Head of caudate nucleus (tissue), 42 donors: ENCODE measurements at places on chromosomes 13 and 19.

DNA sequence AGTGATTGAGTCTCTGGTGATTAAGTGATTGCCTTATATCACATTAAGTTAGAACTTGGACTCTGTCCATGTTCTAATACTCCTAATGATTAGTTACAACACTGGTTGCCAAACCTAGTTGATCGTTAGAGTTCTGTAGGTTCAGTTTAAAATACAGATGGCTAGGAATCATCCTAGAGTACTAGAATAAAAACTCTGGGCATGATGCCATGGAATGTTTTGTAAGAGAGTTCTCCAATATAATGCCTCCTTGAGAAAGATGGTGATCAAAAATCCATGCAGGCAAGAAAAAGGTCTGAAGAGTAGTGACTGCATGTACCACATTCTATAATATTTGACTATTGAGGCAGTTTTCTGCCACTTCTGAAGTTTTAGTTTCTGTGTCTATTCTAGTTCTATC lies 176.3 kb downstream of the GPC5 start:
- no peak for DNase-seq

DNA sequence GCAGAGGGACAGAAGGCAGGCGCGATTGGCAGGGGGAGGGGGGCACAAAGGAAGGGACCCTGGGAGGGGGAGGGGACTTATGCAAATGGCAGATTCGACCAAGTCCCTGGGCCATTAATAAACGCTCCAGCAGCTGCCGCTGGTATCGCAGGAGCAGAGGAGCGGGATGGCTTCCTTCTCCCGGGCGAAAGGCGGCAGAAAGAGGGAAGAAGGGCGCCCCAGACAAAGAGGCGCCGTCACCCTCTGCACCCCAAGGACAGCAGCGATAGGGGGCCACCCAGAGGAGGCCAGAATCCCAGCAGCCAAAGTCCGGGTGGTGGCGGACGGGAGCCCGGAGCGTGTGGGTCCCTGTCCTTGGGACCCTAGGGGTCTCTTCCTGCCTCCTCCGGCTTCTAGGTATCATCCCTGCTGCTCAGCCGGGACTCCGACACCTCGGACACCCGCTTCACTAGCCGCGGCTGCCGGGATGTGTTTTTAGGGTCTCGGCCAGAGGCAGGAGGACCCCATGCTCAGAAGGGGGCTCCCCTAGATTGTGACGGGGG lies 1.9 kb downstream of the PTPRS start:
- DNase-seq: peak; percentile 44

- peak; percentile 40 for DNase-seq
These were observed 486 bp downstream of the ZNF808 start for GRCh38 chr19:52527956-52528351.

DNA sequence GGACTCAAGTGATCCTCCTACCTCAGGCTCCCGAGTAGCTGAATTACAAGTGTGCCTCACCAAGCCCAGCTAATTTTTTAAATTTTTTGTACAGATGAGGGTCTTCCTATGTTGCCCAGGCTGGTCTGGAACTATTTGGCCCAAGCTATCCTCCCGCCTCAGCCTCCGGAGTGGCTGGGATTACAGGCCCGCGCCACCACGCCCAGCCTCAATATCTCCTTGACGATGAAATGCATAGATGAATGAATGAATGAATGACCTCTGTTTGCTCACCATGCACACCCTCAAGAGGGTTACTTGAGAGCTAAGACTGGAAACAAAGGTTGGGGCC lies 14.9 kb upstream of the AP1M2 start:
- DNase-seq: no peak

GRCh38 chr19:38952395-38953165 lies 21.8 kb downstream of the MRPS12 start:
- DNase-seq: peak; percentile 26

- no peak for DNase-seq
These were observed 58.3 kb downstream of the MBNL2 start for GRCh38 chr13:97280478-97280877.

DNA sequence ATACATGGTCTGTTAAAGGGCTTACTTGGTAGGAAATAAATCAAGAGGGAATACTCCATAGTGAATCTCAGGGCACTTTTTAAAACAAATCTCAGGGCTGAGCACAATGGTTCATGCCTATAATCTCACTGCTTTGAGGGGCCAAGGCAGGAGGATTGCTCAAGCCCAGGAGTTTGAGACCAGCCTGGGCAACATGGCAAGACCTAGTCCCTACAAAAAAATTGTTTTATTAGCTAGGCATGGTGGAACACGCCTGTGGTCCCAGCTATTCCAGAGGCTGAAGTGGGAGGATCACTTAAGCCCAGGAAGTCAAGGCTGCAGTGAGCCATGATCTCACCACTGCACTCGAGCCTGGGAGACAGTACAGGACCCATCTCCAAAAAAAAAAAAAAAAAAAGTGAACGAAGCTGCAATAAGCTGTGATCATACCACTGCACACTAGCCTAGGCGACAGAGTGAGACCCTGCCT lies 25.2 kb downstream of the ABCC4 start:
- no peak for DNase-seq

- peak; percentile 42 for DNase-seq
These were observed at the start of gene SIGLEC10 for GRCh38 chr19:51417107-51417809. Gene SIGLEC10, minus strand, starts transcription at chr19:51417642. Its CDS starts 61 bp downstream, at chr19:51417581.

GRCh38 chr19:13492128-13492527 lies 14.2 kb downstream of the CACNA1A start:
- no peak for DNase-seq

DNA sequence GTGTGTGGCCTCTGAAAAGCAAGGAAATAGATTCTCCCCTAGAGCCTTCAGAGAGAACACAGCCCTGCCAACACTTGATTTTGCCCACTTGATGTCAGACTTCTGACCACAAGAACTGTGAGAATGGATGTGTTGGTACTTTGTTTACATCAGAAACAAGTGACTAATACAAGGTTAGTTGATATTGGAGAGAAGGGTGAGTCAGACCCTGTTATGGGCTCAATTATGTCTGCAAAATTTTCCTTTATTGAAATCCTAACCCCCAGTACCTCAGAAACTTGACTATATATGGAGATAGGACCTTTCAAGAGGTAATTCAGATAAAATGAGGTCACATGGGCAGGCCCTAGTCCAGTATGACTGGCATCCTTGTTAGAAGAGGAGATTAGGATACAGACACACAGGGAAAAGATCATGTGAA lies 226.7 kb downstream of the RFC3 start:
- no peak for DNase-seq

GRCh38 chr13:40206241-40207000 lies 460.0 kb downstream of the FOXO1 start:
- DNase-seq: no peak

DNA sequence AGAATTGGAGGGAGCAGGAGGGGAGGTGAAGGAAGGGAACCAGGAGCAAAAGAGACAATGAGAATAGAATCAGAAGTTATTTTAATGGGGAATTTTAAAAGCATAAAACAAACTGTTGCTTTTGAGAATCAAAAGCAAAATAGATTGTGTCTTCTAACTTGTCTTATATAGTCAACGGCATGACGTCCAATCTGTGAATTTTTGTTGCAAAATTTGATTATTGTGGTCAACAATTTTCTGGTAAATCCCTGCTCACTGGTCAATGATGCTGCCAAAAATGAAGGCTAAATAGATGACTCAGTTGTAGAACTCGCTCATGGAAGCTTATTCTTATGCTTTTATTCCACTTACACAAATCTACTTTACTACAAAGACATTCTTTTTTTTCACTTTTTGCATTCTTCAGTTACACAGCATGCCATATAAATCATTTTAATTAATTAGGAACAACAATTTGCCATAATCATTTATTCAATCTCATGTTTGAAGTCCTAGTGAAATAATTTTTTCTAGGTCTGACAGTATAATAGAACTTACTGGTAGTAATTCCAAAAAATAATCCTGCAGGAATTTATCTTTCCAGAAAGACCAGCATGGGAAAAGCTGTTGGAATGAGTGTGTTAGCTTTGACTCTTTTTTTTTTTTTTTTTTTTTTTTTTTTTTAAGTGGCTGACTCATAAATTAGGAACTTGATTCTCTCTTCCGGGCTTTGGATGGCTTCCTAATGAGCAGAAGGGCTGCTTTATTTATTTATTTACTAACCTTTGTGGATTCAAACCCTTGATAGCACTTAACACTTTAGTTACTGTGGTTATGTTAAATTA lies 256.9 kb downstream of the SPRY2 start:
- DNase-seq: no peak

- DNase-seq: no peak
These were observed 51.4 kb upstream of the SLC15A1 start for GRCh38 chr13:98803921-98804320.

- peak; percentile 39 for DNase-seq
These were observed 4.5 kb upstream of the IL12RB1 start for GRCh38 chr19:18091217-18091608.

DNA sequence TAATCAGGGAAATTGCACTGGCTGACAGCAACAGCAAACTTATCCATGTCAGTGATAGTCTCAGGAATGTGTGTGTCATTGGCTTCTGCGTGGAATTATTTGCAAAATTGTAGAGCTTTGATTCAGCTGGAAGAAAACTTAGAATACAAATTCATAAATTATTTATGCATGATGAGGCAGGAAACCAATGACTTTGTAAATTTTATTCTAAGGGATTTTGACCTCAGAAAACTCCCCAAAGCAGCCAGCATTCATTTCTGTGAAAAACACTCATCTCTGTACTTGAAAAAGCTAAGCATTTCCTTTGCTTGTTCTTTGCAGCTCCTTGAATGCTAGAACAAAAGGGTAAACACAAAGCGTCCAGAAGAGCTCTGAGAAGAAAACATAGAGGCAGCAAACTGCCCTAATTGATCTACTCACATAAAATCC lies 162.4 kb downstream of the DCT start:
- no peak for DNase-seq

- no peak for DNase-seq
These were observed 822.9 kb upstream of the PRR20A start for GRCh38 chr13:56317841-56318240.

- no peak for DNase-seq
These were observed 598.6 kb upstream of the PCDH20 start for GRCh38 chr13:62014299-62014698.

- no peak for DNase-seq
These were observed 34.3 kb downstream of the ATP4B start for GRCh38 chr13:113623491-113624234.

DNA sequence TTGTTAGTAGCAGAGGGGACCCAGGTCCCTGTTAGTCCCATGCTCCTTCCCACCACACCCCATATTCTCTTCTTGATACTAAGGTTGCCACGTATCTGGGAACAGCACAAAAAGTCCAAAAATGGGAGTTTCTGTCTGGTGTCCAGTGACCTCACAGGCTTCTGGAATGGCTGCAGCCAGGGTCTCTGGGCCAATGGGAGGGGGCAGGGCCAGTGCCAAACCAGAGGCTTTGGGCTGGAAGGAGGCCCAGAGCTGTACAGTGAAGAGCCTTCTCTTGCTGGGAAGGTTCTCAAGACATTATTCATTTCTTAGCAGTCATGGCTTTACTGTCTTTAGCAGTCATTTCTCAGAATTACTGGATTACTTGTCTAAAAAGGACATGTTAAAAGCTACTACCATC lies 119.2 kb downstream of the FRY start:
- DNase-seq: no peak

GRCh38 chr13:42040730-42041010 lies 7.8 kb upstream of the DGKH start:
- no peak for DNase-seq

- DNase-seq: no peak
These were observed 1.9 kb upstream of the SH2D3A start for GRCh38 chr19:6769006-6769619.

GRCh38 chr13:32538143-32538620 lies 413 bp downstream of the N4BP2L2 start:
- DNase-seq: peak; percentile 39
